ENCODE measurements at places on chromosomes 1 and 21.

DNA sequence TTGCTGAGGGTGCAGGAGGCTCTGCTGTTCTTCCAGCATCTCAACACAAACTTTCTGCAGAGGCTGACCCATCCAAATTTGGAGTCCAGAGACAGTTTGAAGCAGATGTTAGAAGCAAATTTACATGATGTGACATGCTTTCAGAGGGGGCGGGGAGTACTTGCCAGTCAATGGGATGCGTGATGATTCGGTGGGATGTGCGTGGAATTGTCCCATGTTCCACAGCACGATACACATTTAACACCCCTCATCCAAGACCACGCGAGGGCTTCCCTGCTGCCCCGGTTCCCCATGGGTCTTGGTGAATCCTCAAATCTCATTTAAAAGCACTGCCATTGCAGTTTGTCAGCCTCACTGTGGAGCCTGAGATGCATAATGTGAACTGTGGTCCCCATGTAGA, 78.6 kb upstream of the TLR5 start:
- no peak for DNase-seq

GRCh38 chr1:66552287-66552686, 18.3 kb downstream of the SGIP1 start:
- DNase-seq, result no peak

- peak; percentile 50 for DNase-seq
Observed at GRCh38 chr1:32992489-32993323, 28.1 kb upstream of the RNF19B start.

DNA sequence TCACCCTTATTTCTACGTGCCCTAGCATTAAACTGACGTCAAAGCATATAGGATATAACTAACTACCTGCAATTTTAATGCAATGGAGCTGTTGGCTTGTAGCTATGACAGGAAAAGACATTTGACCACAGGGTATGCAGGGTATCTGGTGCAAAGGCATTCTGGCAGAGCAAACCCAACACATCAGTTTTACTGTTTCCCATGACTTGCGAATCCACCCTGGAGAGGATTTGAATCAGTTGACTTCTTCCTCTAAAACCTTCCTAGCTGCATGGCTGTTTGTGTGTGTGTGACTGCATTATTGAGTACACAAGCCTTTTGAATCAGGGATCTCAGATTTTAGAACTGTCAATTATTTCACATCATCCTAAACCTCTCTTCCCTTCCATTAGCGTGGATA, 41.7 kb upstream of the SYT14 start:
- DNase-seq, result no peak

- no peak for DNase-seq
Observed at GRCh38 chr1:175901076-175901836, 157.9 kb upstream of the TNR start.

GRCh38 chr1:31413405-31414001, 490 bp downstream of the SERINC2 start:
- no peak for DNase-seq

- no peak for DNase-seq
Observed at GRCh38 chr1:52145137-52145536, 3.2 kb downstream of the ZFYVE9 start.

GRCh38 chr1:9612871-9613624, 24.3 kb downstream of the TMEM201 start:
- no peak for DNase-seq

DNA sequence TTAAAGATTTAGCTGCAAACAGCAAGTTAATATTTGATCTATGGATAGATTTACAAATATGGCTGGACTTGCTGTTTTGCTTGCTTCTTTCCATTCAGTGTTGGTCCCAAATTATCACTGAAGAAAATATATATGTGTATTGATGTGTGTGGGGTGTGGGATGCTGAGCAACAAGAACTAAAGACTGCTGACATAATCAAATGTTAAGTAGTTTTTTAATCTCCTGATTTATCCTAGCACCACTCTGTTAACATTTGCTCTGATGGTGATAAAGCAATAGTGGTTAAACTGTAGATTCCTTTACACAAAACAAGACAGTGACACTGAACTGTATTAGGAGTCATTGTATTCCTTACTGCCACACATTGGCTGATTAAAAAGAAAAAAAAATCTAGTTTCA, 1023.5 kb upstream of the B3GALT2 start:
- no peak for DNase-seq

DNA sequence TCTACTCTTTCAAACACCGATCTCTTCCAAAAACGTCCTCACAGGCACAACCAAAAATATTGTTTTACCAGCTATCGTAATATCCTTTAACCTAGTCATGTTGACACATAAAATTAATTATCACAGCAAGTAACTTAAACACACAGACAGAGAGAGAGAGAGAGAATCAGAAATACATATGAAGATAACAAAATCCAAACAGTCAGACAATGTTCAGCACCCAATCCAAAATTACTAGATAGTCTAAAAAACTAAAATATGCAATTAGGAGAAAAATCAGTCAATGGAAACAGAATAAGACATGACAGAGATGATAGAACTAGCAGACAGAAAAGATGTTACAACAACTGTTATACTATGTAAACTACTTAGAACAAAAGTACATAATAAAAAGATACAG, 537.7 kb downstream of the LMO4 start:
- DNase-seq, result no peak

GRCh38 chr1:235984041-235984825, 80.7 kb downstream of the NID1 start:
- DNase-seq, result no peak

DNA sequence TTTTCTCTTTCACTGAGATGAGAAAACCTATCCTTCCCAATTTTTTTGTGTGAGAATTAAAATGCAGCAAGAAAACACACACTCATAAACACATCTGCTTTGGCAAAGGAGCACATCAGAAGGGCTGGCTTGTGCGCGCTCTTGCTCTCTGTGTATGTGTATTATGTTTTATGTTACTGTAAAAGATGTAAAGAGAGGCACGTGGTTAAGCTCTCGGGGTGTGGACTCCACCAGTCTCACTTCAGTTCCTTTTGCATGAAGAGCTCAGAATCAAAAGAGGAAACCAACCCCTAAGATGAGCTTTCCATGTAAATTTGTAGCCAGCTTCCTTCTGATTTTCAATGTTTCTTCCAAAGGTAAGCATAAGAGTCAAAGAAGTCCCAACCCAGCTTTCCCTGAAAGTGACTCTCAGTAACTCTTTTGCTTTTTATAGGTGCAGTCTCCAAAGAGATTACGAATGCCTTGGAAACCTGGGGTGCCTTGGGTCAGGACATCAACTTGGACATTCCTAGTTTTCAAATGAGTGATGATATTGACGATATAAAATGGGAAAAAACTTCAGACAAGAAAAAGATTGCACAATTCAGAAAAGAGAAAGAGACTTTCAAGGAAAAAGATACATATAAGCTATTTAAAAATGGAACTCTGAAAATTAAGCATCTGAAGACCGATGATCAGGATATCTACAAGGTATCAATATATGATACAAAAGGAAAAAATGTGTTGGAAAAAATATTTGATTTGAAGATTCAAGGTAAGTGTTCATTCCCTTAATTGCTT, at the start of gene CD2:
TSS of gene CD2 (plus strand) at position 233 of the 780 bp plus-strand sequence. CDS start at position 296, 63 bp downstream.
- DNase-seq, result no peak

DNA sequence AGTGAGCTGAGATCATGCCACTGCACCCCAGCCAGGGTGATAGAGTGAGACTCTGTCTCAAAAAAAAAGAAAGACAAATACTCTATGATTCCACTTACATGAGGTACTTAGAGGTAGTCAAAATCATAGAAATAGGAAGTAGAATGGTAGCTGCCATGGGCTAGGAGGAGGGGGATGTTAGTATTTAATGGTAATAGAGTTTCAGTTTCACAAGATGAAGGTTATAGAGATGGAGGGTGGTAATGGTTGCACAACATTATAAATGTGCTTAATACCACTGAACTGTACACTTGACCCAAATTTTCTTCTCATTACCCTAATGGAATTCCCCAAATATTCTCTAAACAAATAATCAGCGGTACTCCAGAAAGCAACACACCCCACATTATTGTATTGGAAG, 12.8 kb downstream of the EIF2B3 start:
- no peak for DNase-seq

GRCh38 chr1:14350197-14350596, 248.3 kb upstream of the KAZN start:
- DNase-seq, result no peak

DNA sequence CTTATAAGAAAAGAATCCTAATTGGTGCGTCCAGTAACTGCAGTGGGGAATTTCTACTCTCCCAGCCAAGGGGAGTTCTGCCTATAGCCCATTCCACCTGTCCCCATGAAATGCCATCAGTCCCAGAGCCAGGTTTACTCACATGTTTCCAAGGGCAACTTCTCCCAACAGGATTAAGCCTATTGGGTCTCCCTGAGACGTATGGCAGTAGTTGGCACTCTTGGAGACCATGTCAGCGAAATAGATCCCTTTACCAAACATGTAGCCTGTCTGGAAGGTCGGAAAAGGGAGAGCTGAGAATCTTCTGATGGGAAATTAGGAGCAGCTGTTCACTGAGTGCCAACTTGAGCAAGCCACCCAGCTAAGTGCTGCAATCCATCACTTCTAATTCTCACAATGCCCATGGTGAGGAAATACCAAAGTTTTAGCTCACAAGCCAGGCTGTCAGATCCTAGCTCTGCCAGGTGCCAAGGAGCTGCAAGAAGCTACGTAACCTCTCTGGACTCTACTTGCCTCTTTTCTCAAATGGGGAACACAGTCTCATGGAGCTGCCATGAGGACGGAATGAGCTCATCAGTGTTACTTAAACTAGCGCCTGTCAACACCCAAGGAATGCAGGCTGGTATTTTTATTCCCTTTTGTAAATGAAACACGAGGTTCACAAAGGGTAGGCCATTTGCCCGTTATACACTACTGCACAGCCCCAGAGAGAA, 43.9 kb downstream of the PARP1 start:
- DNase-seq, result no peak

DNA sequence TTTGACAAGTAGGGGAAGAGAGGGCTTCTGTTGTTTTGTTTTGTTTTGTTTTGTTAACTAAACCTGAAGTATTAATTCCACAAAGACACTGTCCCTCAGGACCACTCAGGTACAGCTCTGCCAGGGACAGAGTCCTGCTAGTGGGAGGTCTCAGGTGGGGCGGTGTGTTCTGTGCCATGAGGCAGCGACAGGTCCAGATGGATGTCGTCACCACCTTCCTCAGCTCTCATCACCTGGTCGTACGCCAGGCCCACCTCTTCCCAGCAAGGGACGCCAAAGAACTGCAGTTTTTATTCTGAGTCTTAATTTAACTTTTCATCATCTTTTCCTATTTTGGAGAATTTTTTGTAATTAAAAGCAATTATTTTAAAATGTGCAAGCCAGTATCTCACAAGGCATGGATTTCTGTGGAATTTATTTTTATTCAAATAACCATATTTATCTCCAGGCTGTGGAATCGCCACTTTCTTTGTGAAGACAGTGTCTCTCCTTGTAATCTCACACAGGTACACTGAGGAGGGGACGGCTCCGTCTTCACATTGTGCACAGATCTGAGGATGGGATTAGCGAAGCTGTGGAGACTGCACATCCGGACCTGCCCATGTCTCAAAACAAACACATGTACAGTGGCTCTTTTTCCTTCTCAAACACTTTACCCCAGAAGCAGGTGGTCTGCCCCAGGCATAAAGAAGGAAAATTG, 62.5 kb downstream of the POFUT2 start:
- no peak for DNase-seq

GRCh38 chr1:180268556-180269075, 38.6 kb downstream of the LHX4 start:
- no peak for DNase-seq

DNA sequence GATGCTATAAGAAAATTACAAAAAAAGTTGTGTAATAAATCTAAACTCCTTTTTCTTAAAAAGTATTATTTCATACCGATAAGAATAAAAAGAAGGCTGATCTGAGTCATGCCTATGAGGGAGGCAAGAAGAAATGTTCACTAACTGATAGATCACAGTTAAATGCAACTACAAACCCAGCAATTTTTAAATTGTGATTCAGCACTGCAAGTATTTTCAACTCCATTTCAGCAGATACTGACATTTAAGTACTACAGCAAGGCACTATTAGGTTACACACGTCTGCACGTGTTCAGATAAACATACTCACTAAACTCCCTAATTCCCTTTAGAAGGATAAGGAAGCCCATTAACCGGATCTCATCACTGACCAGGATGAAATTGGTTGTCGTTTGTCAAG, 213.3 kb upstream of the ZRANB2 start:
- DNase-seq, result no peak

GRCh38 chr1:174990382-174990999, 9.3 kb upstream of the CACYBP start:
- DNase-seq, result no peak

GRCh38 chr1:22537441-22538139, 25.7 kb upstream of the EPHA8 start:
- no peak for DNase-seq

- DNase-seq, result no peak
Observed at GRCh38 chr1:165639821-165640623, 9.0 kb downstream of the MGST3 start.

- DNase-seq, result no peak
Observed at GRCh38 chr1:165463978-165464377, 19.1 kb upstream of the RXRG start.

DNA sequence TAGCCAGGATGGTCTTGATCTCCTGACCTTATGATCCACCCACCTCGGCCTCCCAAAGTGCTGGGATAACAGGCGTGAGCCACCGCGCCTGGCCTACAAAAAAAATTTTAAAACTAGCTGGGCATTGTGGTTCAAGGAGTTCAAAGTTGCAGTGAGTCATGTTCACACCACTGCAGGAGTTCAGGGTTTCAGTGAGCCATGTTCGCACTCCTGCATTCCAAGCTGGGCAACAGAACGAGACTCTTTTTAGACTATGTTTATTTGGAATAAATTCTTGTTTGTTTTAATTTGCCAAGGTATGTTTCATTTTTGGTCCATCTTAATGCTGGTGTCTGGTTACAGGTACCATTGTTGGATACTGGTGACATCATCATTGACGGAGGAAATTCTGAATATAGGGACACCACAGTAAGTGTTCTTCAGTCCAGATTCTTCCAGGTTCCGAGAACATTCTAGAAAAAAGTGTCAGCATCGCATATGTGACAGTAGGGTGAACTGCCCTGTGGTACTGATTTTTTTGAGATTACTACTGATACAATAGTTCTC, 3.9 kb downstream of the PGD start:
- DNase-seq, result no peak

- DNase-seq, result no peak
Observed at GRCh38 chr1:184116287-184116686, 64.8 kb downstream of the TSEN15 start.

GRCh38 chr1:89538361-89538760, 13.7 kb downstream of the LRRC8B start:
- no peak for DNase-seq

DNA sequence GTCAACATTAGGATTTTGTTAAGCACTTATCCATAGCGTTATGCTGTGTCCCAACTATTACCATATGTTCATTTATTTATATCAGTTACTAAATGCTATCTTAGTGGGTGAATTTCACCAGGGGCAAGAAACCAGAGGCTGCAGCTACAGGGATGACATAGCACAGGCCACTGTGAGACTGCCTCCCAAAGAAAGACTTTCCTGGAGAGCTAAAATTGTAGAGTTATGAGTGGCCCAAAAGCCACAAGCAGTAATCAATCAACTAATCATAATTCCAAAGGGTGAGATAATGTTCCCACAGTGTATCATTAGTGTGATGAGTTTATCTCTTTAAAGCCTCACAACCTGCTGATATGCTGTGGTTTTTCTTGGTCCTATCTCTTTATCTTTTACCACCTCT, 3.8 kb upstream of the TGFB2 start:
- DNase-seq, result no peak

GRCh38 chr1:237126180-237126579, 84.2 kb downstream of the RYR2 start:
- DNase-seq, result no peak

All from activated CD4-positive, alpha-beta T cell treated with anti-CD3 and anti-CD28 coated beads for 24 hours (primary cell).